ENCODE measurements at places on chromosomes 6 and 20. TPM values are rescaled to one million over a fixed set of nuclear protein-coding genes. Genes with fewer than 3 reads are reported as not detected.

The ADGRF4 gene
- total RNA-seq: 4.2 TPM

The GFRAL gene
- total RNA-seq: not detected

The ABHD16B gene
- not detected for total RNA-seq

The ADGB gene
- not detected for total RNA-seq

DNA sequence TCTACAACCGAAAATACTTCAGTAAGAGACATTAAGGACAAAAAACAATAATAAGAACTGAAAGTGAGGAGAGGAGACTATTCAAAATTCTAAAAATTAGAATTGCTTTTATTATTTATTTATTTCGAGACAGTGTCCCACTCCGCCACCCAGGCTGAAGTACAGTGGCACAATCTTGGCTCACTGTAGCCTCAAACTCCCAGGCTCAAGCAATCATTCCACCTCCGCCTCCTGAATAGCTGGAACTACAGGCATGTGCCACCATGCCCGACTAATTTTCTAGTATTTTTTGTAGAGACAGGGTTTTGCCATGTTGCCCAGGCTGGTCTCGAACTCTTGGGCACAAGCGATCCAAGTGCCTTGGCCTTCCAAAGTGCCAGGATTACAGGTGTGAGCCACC is 123.1 kb downstream of the RNGTT start:
- H3K36me3 ChIP-seq: no peaks in the 10 kb centered on the region
- H3K4me3 ChIP-seq: no peak overlapping the region
- no peak for DNase-seq
- no peak overlapping the region for H3K27ac ChIP-seq
- H3K4me1 ChIP-seq: no peaks in the 10 kb centered on the region
- H3K27me3 ChIP-seq: no peaks in the 10 kb centered on the region

DNA sequence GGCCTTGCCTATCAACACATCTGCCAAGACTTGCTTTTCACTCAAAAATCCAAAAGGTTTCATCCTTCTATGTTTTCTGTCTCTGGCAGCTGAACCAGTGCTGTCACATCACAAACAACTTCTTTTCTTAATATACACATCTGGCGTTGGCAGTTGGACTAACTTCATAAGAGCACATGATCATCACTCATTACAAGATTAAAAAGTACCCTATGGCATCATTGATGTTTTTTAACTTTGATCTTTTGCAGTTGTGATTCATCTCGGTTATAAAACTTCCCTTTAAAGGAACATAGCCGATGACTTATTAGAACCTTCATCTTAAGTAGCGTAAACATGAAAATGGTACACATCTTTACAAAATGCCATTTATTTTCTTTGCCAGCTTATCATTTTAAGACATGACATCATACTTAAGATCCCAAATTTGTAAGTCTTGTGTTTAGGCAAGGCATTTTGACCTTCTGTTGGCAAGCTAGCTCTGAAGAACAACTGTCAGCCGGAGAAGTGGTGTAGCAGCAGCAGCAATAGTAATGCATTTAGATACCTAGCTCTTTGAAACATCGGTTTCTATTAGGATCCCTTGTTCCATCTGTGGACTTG is 64.2 kb upstream of the SUPT3H start:
- no peak overlapping the region for H3K27ac ChIP-seq
- H3K4me3 ChIP-seq: no peak overlapping the region
- no peaks in the 10 kb centered on the region for H3K27me3 ChIP-seq

DNA sequence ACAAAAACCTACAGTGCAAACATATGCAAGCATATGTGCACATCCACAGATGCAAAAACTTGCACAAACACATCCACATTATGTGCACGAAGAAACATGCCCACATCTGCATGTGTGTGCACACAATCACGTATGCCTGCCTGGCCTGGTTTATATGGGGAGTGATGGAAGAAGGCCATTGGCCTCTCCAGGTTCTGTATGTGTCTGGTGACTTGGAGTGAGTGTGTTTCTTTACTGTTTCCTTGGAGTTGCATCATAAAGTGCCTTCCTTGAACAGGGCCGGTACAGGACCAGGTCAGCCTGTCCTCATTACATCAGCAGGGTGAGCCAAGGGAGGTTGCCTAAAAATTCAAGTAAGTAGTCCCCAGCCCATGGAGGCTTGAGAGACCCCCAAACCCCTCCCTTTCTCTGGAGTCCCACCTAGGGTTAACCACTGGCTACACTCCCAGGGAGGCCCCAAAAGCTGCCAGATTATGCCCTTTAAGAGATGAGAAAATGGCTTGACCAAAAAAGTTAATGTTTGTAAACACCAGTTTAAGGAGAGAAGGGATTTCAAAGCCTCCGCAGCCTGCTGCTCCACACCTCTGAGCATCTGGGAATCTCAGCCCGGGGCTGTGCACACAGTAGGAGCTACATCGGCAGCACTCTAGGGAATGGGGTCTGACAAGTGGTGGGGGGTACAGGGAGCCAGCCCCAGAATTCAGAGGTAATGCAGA is 140.8 kb downstream of the VEGFA start:
- H3K27me3 ChIP-seq: no peaks in the 10 kb centered on the region
- DNase-seq: no peak
- no peaks in the 10 kb centered on the region for H3K36me3 ChIP-seq
- H3K4me1 ChIP-seq: no peaks in the 10 kb centered on the region
- H3K27ac ChIP-seq: no peak overlapping the region

- no peak overlapping the region for H3K27ac ChIP-seq
- H3K36me3 ChIP-seq: no peaks in the 10 kb centered on the region
- H3K4me1 ChIP-seq: peaks cover 13% of the 10 kb centered on the region
- no peaks in the 10 kb centered on the region for H3K27me3 ChIP-seq
- DNase-seq: no peak
- no peak overlapping the region for H3K4me3 ChIP-seq
These were observed 577.9 kb upstream of the FLRT3 start for GRCh38 chr20:14915356-14915755.

- no peaks in the 10 kb centered on the region for H3K36me3 ChIP-seq
- peak; percentile 59 for DNase-seq
- 0 out of 2 replicates have a peak, but pooled peaks cover 3% of the 10 kb centered on the region for H3K27me3 ChIP-seq
- H3K27ac ChIP-seq: no peak overlapping the region
- H3K4me1 ChIP-seq: no peaks in the 10 kb centered on the region
These were observed 81.0 kb downstream of the GPX5 start for GRCh38 chr6:28606424-28607391.

- no peak overlapping the region for H3K4me3 ChIP-seq
- DNase-seq: peak; percentile 57
- H3K4me1 ChIP-seq: peaks cover 17% of the 10 kb centered on the region
These were observed 1.3 kb upstream of the NDUFAF4 start for GRCh38 chr6:96899019-96899418.

DNA sequence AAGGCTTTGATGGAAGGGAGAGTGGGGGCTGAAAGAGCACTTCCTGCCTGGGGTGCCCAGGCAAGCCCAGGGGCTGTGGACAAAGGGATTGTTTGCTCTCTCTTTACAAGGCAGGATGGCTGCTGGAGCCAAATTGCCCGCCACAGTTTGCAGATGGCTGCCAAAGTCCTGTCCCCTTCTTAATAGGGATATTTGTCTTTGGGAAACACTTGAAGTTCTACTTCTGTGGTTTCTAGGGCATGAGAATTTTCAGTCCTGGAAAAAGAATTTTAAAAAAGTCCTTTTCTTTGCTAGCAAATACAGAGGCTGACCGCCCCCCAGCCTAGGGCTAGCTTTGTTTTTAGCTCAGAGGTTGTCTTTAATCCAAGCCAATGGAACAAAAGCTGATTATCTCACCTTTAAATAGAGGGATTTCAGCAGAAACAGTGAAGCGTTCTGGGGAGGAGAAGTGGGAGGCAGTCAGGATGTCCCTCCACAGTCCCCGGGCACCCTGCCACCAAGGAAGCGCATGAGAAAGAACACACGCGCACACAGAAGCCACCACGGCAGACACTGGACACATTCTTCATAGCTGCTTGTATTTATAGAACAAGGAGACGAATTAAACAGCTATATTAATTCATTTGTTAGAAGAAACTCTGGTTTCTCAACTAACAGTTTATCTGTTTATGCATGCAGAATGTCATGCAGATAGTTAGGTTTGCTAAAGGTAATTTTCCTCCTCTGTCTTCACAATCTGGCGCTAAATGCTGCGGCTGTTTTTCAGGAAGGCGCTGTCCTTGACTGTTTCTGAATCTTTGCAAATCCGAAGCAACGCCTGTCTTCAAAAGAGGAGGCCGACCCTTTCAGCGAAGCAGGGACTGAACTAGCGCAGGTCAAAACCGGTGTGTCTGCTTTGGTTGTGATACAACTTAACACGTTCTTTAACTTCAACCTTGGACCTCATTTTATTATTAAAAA is 736.9 kb downstream of the QKI start:
- no peaks in the 10 kb centered on the region for H3K36me3 ChIP-seq
- no peaks in the 10 kb centered on the region for H3K27me3 ChIP-seq
- no peak overlapping the region for H3K27ac ChIP-seq
- H3K4me3 ChIP-seq: no peak overlapping the region
- no peaks in the 10 kb centered on the region for H3K4me1 ChIP-seq
- no peak for DNase-seq

DNA sequence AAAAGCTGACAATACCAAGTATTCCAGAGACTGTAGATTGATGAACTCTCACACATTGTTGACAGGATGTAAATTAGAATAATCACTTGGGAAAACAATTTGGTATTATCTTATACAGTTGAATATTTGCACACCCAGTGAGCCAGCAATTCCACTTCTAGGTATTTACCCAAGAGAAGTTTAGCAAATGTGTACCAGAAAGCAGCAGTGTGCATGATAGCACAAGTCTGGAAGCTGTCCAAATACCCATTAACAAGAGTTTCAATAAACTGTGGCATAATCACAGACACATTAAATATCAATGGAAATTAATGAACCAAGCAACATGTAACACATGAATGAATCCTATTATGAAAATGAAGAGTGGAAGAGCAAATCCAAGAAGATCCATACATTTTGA is 233.6 kb downstream of the TPBG start:
- H3K27ac ChIP-seq: no peak overlapping the region
- no peak overlapping the region for H3K4me3 ChIP-seq
- no peak for DNase-seq
- H3K36me3 ChIP-seq: no peaks in the 10 kb centered on the region
- no peaks in the 10 kb centered on the region for H3K27me3 ChIP-seq

DNA sequence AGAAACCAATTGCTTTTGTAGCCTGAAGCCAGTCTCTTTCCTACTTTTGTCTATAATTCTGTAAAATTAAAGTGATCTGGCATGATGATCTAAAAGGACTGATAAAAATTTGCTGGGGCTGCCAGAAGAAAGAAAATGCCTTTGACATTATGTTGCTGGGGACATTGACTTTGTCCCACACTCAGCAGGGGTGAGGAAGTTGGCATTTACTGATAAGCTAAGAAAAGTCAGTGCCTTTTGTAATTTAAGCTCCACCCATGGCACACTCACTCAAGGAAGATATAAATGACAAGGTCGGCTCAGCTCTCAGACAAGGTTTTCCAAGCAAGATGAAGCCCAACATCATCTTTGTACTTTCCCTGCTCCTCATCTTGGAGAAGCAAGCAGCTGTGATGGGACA is at the start of gene SEMG1:
TSS of gene SEMG1 (plus strand) at position 309 of the 400 bp plus-strand sequence. CDS start at position 330, 21 bp downstream.
- 0 out of 2 replicates have a peak, but pooled peaks cover 13% of the 10 kb centered on the region for H3K27me3 ChIP-seq
- no peak within 1 kb of the TSS for H3K27ac ChIP-seq
- H3K36me3 ChIP-seq: no peaks in the 10 kb centered on the region
- no peak within 1 kb of the TSS for H3K4me3 ChIP-seq

- H3K36me3 ChIP-seq: no peaks in the 10 kb centered on the region
- H3K27ac ChIP-seq: 0 out of 2 replicates have a peak overlapping the region, but pooled peaks have one; percentile 25
- no peak overlapping the region for H3K4me3 ChIP-seq
- H3K4me1 ChIP-seq: peaks cover 26% of the 10 kb centered on the region
These were observed 4.9 kb upstream of the TMEM242 start for GRCh38 chr6:157328108-157328692.

GRCh38 chr6:90326404-90327057 is 29.9 kb upstream of the BACH2 start:
- no peak overlapping the region for H3K4me3 ChIP-seq
- H3K27ac ChIP-seq: no peak overlapping the region
- no peaks in the 10 kb centered on the region for H3K27me3 ChIP-seq
- H3K36me3 ChIP-seq: no peaks in the 10 kb centered on the region
- no peak for DNase-seq

Data from PC-3 (cell line).